ENCODE measurements at places on chromosomes 2 and 18.

GRCh38 chr2:42881732-42882131 is 89.3 kb upstream of the HAAO start:
- no peak for DNase-seq

DNA sequence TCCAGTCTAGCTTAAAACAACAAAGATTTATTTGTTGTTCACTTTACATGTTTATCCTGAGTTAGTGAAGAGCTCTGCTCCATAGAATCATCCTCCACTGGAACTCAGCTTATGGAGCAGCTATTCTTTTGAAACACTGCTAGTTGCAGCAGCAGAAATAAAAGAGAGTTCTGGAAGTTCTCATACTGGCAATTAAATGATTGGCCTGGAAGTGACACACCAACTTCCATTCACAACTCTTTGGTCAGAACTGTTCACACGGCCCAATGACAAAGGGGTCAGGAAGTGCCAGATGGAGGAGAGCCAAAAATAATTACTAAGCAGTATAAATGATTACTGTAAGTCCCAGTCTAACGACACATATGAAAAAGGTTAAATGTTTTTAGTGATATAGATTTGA is 39.1 kb downstream of the FBXO11 start:
- no peak for DNase-seq

- no peak for DNase-seq
Measured at GRCh38 chr2:201857326-201857725, 51.0 kb downstream of the CDK15 start.

DNA sequence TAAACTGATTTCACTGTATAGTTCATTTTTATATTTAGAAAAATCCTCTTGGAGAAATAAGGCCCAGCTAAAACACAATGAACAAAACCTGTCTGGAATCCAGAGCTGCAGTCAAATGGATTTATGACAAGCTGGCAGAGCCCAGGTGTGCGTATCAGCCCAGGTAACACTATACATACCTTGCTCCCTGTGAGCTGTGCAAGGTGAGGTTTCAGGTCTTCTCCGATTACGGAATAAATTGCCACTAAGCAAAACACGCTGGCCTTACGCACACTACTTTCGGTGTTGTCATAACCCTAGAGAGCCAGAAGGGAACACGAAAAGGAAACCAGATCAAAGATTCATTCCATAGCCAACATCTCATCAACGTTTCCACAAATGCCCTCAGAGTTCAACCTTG is 61.9 kb upstream of the TFCP2L1 start:
- peak; percentile 70 for DNase-seq

DNA sequence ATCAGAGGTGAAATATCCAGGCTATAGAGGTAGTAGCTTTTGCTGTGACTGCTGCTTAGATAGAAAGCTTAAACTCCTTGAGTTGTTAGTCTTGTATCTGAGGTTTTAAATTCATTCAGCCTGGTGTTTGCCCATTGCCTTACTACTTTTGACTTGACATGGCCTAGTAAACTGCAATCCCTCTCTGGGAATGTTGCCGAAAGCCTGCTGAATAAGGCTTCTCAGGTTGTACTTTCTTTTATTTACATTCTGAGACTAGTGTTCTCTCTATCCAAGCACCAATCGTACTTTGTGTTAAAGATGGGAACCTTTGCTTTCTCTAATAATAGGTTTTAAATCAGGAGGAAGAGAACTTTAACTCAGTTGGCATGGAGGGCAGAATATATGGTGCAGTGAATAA is 357.6 kb upstream of the CWC22 start:
- peak; percentile 51 for DNase-seq
